ENCODE measurements at places on chromosomes 3 and 15. TPM values are rescaled to one million over a fixed set of nuclear protein-coding genes. Genes with fewer than 3 reads are reported as not detected.

Gene NMB
- 1.8 TPM for total RNA-seq

Gene CYP1A2
- not detected for total RNA-seq

Gene SETMAR
- 10.8 TPM for total RNA-seq

Gene GOLGA8B
- total RNA-seq = 15.8 TPM

Gene ST8SIA2
- not detected for total RNA-seq

Gene UROC1
- not detected for total RNA-seq

Gene GABRA5
- not detected for total RNA-seq

Gene MCF2L2
- total RNA-seq = 1.6 TPM

Gene XYLB
- total RNA-seq = 7.7 TPM

Gene NAALADL2
- 19.0 TPM for total RNA-seq

Gene ZSCAN29
- total RNA-seq = 15.1 TPM

Gene PLCB2
- 0.73 TPM for total RNA-seq

Gene NLGN1
- total RNA-seq = 2.9 TPM

Gene SNURF
- total RNA-seq = 5.9 TPM

Gene EPHB1
- total RNA-seq = 0.73 TPM

Gene GPR160
- total RNA-seq = 0.39 TPM

Gene SPINK8
- not detected for total RNA-seq

Gene FBXW12
- 0.20 TPM for total RNA-seq

Gene CA12
- total RNA-seq = 133 TPM

Gene TRAT1
- total RNA-seq = not detected

Gene MAN2A2
- total RNA-seq = 11.3 TPM

Gene CCDC13
- total RNA-seq = 1.4 TPM

Gene AMT
- total RNA-seq = 0.73 TPM

All from subcutaneous preadipocyte (primary cell).